ENCODE measurements at places on chromosomes 4 and X.

GRCh38 chrX:63754136-63754859, 30.7 kb downstream of the ARHGEF9 start:
- DNase-seq = peak; percentile 37

GRCh38 chrX:135541351-135541750, 20.9 kb downstream of the INTS6L start:
- no peak for DNase-seq

GRCh38 chrX:132257116-132257515, 37.9 kb upstream of the RAP2C start:
- DNase-seq = no peak

- DNase-seq = no peak
Observed at GRCh38 chr4:23734000-23734399, 155.8 kb downstream of the PPARGC1A start.

GRCh38 chrX:13386636-13387035, 66.8 kb upstream of the ATXN3L start:
- no peak for DNase-seq

DNA sequence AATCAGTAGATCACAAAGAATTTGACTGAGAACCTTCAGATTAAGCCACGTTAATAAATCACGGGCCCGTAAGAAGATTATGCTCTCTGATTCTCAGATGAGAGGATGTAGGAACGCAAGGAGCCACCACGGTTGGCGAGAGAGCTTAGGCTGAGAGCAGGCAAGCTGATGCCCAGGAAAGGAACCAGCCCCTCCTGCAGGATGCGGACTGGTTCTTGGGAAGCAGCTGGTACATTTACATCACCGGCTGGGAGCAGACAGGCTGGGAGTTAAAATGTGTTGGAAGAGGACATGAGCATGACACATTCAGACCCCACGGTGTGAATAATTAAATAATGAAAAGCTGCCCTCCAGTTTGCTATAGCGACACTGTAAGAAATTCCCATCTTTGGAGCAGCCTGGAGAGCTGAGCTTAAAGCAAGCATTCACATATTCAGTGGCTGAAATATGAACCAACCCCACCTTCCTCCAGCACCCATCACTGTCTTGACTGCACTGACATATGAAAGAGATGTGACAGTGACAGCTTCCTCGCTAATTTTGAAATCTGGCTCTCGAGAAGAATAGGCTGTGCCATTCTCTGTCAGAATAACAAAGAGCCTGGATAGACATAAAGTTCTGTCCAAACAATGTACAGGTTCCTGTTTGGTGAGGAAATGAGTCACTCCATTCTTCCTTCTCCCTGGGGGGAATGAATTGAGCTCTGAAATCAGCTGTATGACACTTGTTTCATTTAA, 33.1 kb downstream of the LNX1 start:
- no peak for DNase-seq

DNA sequence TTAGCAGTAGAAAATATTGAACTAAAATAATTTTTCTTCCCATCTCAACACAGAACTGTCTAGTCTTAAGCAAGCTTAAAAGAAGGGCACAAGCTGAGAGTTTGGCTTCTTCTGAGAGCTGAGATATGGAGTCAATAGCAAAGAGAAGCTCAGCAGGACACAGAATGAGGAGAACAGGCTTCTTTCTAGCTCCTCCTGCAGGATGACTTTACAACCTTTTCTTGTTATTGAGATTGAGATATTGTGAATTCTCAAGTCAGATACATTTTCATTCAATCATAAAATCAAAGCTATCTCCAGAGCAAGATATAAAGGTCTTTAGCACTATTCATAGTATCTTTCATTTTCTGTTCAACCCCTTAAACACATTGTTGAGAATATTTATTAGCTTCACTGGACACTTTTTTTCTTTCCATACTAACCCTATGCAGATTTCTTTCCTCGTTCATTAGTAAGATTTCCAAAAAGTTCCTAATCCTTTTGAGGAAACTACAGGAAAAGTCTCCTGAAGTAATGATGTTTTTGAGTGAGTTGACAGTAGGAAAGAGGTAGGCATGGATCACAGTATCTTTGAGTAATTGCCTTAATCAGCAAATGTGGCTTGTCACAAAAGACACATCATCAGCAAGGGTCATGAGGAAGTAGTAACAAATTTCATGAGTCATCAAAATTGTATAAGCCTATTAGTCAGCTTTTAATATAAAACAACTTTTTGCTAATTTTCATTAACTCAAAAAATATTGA, 17.8 kb upstream of the CXCL3 start:
- DNase-seq = no peak

All from CD8-positive, alpha-beta T cell (primary cell).